ENCODE measurements at places on chromosomes 4 and X.

GRCh38 chr4:24713604-24714003, 81.8 kb upstream of the SOD3 start:
- no peak for DNase-seq

DNA sequence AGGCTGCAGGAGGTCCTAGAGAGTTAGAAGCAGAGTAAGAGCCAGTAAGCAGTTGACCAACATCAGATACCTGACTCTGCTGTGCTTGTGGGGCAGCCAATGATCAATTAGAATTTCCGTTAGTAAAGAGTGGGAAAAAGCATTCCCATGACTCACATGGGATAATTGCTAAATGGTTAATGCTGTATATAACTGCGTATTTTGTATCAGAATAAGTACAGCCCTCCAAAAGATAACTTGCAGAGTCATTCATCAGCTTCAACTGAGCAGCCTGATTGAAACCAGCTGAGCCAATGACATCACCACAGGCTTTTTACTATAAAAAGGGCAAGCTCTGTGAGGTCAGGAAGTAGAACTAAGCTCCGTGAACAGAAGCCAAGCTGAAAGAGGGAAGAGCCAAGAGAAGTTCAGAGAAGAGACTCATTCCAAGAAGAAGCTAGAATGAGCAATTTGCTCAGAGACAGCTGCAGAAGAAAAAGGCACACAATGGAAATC, 67.9 kb downstream of the PPP3CA start:
- no peak for DNase-seq

GRCh38 chr4:22019676-22020075, 71.1 kb upstream of the KCNIP4 start:
- DNase-seq, result no peak

- DNase-seq, result peak; percentile 80
Observed at GRCh38 chr4:93334003-93334402, 494.6 kb upstream of the ATOH1 start.

- DNase-seq, result no peak
Observed at GRCh38 chrX:136260776-136261175, 9.6 kb upstream of the MAP7D3 start.

DNA sequence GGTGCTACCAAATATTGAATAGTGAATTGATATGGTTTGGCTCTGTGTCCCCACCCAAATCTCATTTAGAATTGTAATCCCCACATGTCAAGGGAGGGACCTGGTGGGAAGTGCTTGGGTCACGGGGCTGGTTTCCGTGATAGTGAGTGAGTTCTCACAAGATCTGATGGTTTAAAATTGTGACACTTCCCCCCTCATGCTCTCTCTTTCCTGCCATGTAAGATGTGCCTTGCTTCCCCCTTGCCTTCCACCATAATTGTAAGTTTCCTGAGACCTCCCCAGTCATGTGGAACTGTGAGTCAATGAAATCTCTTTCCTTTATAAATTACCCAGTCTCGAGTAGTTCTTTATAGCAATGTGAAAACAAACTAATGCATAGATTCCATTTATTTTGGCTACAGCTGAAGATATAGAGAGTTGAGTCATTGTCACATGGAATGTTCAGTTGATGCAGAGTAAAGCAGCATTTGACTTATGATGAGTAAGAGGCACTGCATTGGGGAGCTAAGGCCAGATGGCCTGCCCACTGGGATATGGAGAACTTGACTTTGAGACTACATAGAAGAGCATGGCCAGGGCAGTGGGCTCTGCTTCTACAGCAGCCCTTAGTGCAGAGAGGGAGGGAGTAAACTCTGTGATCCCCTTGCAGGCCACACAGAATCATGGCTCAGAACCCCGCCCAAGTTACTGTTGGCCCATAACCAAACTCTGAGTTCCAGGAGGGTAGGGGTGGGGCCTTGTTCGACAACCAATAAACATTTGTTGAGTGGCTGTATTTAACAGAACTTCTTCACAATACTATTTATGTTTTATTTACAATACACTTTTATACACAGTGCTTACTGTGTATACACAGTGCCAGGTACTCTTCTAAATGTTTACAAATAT, 34.2 kb downstream of the RAI2 start:
- no peak for DNase-seq

DNA sequence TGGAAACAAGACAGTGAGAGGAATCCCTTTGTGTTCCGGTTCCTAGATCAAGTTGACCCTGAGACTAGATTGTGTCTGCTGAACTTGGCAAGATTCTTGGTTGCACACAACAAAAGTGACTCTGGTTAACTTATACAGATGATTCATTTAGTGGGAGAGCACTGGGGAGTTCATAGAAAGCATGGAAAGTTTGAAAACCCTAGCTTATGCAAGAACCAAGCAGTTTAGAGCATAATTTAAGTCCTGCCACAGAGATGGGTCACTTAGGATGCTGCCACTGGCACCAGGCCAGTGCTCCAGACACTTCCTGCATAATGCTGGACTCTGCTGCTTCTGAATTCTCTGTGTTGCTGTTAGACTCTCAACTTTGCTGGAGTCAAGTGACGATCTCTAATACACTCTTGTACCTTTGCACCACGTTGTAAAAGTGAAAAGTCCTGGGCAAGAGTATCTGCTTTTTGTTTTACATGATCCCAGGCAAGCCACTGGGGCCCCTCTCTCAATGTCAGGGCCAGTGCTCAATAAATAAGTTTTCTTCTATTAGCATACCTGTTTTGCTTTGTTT, 12.7 kb upstream of the DCUN1D4 start:
- DNase-seq, result no peak

DNA sequence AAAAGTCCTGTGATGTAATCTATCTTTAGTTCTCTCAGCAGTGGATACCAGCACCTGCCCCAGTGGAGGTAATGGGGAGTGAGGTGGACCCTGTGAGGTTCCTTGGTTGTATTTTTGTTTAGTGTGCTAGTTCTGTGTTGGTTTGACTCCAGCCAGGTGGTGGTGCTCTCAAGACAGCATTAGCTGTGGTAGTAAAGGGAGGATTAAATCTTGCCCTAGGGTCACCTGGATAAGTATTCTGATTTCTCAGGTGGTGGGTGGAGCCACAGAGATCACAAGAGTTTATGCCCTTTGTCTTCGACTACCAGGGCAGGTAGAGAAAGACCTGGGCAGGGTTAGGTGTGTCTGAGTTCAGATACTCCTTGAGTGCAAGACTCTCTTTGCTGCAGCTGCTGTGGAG, 176.3 kb upstream of the EDA2R start:
- no peak for DNase-seq

GRCh38 chrX:152641996-152642395, 4.3 kb downstream of the GABRQ start:
- DNase-seq, result peak; percentile 19

Data from DMS 273 treated with DMSO at 0.1 percent for 48 hours (cell line).